ENCODE measurements at places on chromosomes 1 and 21.

GRCh38 chr21:45994086-45994661 lies 12.6 kb downstream of the COL6A1 start:
- DNase-seq = no peak

DNA sequence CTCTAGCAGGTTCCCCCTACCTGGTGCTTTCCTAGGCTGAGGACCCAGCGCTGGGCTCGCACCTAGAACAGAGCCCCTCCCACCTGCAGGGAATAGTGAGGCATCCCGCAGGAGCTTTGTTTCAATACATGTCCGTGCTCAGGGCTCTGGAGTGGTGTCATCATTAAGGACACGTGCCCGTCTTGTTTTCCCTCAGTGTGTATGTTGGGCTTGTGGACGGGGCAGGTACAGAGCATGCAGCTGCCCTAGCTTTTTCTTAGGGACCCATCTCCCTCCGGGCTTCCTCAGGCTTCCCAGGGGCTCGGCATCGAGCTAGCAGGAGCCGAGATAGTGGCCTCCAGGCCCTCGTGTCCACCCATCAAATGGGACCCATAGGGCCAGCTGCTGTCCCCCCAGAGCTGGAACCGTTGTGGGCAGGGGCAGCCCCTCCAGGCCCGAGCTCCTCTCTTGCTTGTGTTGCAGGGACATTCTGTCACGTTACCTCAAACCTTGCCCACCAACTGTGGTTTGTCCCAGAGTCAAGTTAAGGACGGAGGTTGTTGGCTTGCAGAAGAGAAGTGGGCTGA lies 3.9 kb downstream of the TMEM201 start:
- DNase-seq = no peak

GRCh38 chr21:33283203-33283602 lies 17.0 kb downstream of the IL10RB start:
- DNase-seq = no peak

DNA sequence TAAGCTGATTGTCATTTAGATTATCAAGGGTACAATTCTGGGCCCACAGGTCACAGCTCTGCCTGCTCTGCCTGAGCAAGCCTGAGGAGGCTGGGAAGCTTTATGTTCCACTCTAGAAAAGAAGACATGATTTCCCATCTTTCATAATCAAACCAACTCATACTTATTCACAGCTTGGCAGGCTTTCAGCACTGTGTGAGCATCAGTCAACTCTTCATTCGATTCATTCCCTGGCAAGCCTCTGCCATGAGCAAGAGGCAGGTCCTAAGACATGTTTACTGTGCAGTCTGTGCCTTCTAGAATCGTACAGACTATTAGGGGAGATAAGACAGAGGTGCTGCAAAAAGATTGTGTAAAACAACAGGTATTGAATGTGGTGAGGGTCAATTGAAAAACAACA lies 24.5 kb upstream of the KIRREL1 start:
- DNase-seq = no peak

DNA sequence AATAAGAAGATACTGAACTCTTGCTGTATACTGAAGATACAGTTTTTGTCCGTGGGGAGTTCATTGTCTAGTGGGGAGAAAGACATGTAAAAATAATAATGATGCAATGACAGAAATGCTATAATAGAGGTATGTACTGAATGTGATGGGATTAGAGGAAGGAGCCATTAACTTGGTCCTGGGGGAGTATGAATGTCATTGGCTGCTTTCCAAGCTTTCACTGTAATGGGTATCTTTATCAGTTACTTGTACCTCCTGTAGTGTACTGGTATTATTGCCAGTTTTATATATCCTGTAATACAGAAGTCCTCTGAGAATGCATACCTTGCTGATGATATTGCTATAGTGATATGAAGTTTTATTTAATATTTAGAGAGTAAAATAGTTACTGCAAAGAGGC lies 7.4 kb downstream of the BTBD8 start:
- DNase-seq = no peak

GRCh38 chr1:17585266-17585987 lies 45.9 kb downstream of the ARHGEF10L start:
- DNase-seq = no peak

DNA sequence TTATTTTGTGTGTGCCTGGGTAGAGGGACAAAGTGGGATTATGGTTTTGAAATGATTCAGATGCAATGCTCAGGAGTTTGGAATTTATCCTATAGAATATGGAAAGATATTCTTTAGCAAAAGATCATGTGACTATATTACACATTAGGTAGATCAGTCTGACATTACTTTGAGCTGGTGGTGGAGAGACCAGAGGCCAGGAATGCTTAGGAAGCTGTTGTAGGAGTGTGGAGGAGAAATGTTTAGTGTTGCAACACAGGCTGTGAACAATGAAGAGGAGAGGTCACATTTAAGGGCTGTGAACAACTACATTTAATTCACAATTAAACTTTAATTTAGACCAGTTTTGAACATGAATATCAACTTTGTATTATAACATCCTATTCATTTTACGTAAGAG lies 45.3 kb upstream of the PODN start:
- no peak for DNase-seq

DNA sequence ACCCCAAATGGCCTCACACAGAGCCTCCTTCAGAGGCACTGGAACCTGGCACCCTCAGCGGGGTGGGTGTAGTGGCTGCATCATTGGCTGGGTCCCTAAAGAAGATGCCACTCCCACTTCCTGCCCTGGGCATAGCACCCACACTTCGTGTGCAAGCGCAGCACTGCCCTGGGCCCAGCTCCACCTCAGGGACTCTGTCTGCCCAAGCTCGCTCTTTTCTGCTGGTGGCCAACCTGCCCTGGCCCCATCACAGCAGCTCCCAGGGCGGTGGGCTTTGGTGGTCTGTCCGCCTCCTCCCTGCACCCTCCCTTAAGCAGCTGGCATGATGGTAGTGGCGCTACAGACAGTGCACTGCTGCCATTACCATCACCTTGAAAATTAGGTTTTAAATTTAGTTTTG lies 829.3 kb upstream of the BRINP3 start:
- no peak for DNase-seq

GRCh38 chr1:243549108-243549507 lies 293.3 kb downstream of the SDCCAG8 start:
- DNase-seq = no peak

DNA sequence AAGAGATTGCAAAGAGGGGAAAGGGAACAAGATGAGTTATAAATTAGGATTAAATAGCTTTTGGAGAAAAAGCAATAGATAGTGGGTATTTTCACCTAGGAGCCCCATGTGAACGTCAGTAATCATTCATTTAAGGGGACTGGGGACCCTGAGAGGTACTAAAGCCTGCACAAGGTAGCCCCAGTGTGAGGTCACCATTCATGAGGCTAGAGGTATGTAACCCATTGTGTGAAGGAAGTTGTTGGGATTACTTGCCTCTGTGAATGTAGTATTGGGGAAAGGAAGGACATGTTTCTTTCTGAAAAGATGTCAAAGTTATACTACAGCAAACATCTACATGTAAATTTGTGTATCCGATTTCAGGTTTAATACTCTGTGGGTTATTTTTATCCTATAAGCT lies 276.8 kb downstream of the TBX15 start:
- no peak for DNase-seq

- DNase-seq = no peak
These were observed 201.0 kb downstream of the S1PR1 start for GRCh38 chr1:101437800-101438199.

DNA sequence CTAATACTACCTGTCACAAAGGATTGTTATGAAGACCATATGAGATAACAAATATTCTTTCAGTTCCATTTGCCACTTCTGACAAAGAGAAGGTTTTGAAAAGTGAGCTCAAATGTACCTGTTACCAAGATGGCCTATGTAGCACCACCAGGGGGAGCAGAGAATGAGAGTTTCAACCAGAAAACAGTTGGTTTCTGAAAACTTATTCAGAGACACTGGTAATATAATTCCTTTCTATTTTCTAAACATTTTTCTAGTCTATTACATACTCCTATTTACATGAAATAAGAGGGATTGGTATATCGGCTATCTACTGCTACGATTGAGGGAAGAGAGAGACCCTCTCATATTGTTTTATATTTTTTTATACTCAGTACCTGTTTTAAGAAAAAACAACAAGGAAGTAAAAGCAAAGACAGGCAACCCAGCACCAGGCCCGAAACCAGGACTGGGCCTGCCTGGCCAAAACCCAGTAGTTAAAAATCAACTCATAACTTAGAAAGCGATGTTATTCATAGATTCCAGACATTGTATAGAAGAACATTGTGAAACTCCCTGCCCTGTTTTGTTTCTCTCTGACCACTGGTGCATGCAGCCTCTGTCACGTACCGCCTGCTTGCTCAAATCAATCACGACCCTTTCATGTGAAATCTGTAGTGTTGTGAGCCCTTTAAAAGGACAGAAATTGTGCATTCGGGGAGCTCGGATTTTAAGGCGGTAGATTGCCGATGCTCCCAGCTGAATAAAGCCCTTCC lies 48.3 kb downstream of the IL23R start:
- DNase-seq = no peak

DNA sequence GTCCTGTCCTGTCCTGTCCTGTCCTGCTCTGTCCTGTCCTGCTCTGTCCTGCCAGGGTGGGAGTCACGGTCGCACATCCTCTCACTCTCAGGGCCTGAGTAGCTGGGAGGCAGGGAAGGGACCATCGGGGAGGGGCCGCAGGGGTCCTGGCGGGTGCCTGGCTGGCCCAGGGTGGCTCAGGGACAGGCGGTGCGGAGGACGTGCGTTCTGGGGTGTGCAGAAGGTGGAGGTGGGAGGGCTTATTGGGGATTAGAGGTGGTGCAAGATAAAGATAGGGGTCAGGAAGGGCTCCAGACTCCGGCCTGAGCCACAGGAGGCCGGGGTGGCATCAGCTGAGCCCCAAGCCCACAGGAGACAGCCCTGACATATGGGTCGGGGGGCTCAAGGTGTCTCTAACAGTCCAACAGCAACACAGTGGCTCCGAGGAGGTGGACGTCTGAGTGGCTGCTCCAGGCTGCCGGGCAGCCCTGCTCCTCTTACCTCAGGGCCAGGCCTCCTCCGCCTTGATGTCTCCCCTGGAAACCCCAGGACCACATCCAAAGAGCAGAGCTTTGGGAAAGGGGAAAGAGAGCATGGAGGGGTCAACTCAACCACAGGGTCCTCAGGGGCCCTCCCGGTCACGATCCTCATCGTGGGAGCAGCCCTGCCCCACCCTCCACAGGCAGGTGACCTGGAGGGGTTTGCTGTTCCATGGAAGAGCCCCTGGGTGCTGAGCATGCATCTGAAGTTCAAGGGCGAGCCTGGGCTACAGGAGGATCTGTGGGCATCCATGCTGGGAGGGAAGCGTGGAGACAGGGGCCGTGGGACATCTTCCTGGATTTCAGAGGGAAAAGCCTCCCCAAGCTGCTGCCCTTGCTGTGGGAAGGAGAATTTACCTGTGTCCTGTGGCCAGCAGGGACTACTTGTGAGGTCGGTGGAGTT lies 39.6 kb upstream of the ADARB1 start:
- DNase-seq = no peak

DNA sequence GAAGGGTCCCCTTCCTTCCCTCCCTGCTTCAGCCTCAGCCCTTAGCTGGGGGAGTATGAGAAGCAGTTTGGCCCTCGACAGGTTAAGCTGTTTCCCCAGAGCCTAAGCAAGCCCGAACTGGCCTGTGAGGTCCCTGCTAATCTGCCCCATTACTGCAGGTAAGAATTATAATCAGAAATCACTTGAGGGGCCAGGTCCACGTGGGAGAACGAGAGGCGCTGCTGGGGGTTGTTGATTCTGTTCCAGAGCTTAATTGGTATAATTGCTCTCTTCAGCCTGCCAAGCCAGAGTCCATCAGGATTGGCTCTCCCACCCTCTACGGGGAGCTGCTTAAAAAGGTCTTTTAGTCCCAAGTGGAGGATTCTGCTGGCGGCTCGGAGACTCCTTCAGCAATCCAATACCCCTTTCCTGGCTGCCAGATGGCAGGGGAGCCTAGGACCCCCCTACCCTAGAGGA lies 70.8 kb downstream of the UBE2T start:
- no peak for DNase-seq

DNA sequence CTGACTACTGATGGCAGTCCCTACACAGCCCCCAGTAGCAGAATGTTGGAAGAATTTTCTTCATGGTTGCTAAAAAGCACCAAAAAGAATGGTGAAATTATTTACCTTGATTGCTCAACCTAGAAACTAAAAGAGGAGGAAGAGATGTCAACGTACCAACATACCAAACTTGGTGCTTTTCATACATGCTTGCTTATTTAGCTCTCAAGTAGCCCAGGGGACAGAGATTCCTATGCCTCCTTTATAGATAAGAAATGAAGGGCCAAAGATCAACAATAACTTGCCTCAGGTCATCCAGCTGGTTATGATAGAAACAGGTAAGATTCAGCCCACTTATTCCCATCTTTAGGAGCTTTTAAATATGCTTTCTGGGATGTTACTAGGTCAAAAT lies 170.6 kb downstream of the PIGK start:
- no peak for DNase-seq

GRCh38 chr1:30313176-30313575 lies 410.2 kb downstream of the MATN1 start:
- DNase-seq = no peak

DNA sequence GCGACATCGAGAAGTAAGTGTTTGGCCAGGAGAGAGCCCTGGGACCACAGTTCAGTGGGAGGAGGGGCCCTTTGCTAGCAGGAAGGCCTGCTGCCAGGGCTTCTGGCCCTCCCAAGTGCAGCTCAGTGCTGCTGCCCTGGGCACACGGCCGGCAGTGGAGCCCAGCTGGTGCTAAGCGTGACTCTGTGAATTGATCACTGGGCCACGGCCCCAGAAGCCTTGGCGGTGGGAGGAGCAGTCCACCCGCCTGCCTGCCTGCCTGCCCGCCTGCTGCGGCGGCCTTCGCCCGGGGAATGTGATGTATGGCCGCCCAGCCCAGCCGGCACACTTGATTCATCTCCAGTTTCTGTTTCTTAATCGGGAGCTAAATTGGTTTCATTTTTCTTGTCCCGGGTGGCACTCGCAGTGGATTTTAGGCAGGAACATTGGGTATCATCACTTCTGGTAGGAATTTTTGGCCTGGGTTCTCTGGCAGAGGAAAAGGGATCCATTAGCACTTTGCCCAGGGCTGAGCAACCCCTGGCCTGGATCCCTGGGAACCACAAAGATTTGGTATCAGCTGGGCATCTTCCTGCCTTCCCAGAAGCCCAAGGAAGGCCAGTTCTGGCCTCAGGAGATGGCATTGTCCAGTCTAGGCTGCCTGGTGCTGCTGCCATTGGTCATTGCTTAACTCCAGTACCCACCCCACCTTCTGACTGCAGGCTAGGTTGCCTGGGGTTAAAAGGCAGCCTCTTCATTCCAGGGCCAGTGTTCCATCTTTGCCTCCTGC lies 28.6 kb downstream of the TMEM53 start:
- DNase-seq = no peak

DNA sequence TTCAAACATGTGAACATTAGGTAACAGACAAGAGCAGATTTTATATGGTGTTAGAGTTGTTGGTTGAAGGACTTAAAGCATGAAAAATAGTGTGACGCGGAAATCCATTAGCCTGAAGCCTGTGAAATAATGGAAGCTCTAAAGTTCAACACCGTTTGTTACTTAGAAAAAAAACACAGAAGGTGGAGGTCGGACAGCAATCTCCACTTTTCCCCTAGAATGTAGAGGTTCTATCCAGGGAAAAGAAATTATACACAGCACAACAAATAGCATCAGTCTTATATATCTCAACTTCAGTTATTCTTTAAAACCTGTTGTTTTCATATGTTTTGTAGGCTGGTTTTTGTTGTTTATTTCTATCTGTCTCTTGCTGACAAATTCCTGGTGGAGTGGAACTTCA lies 1.9 kb downstream of the RCAN3 start:
- DNase-seq = no peak

- no peak for DNase-seq
These were observed 8.8 kb upstream of the CAMSAP2 start for GRCh38 chr1:200729863-200730262.

Data from esophagus squamous epithelium (tissue), 5 donors.